ENCODE measurements at places on chromosomes 1 and 21.

DNA sequence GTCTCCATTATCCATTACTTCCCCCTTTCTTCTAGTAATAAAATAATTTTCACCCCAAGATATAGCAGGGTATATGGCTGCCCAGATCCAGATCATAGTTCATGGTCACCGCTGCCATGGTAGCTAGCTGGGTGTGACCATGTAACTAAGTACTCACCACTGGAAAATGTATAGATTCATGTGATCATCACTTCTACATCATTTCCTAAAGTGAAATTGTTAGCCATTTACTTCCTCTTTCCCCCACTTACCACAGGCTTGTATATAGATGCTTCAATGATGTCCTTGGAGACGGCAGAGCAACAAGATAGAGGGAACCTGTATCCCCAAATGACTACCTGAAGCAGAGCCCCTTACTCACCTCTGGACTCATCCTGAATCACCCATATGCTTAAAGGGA, 22.7 kb upstream of the EYA3 start:
- peak; percentile 83 for DNase-seq

DNA sequence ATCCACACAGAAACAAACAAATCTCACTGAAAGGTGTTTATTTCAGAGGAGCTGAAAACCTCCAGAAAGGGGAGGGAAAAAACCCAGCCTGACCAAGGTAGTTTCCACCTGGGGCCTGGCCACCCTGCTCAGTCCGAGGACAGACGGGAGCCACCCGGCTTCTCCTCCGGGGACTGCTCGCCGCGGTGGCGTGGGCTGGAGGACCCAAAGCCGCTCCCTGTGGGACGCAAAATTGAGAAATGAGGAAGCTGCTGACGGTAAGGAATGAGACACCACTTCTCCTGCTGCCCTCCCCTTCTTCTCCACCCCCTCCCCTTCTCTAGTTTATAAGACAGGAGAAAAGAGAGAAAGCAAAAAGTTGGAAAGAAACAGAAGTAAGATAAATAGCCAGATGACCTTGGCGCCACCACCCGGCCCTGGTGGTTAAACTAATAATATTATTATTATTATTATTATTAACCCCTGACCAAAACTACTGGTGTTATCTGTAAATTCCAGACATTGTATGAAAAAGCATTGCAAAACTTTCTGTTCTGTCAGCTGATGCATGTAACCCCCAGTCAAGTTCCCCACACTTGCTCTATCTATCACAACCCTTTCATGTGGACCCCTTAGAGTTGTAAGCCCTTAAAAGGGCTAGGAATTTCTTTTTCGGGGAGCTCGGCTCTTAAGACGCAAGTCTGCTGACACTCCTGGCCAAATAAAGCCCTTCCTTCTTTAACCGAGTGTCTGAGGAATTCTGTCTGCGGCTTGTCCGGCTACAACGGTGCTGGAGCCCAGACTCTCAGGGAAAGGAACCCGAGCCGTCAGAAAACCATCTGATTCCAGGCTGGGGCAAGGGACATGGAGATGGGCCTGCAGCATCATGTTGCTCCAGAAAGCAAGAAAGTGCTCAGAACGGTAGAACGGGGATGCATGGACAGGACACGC, 12.5 kb downstream of the ITGB2 start:
- DNase-seq: peak; percentile 45

DNA sequence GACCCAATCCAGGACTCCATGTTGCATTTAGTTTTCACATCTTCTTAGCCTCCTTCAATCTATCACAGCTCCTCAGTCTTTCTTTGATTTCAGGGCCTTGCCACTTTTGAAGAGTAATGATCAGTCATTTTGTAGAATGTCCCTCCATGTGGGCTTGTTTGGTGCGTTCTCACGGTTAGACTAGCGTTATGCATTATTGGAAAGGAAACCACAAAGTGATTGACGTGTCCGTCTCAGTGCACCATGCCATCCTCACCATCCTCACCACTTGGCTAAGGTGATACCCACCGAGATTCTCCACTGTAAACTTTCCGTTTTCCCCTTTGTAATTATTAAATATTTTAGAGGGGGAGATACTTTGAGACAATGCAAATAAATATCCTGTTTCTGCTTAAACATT, 59.6 kb upstream of the OLIG2 start:
- no peak for DNase-seq

DNA sequence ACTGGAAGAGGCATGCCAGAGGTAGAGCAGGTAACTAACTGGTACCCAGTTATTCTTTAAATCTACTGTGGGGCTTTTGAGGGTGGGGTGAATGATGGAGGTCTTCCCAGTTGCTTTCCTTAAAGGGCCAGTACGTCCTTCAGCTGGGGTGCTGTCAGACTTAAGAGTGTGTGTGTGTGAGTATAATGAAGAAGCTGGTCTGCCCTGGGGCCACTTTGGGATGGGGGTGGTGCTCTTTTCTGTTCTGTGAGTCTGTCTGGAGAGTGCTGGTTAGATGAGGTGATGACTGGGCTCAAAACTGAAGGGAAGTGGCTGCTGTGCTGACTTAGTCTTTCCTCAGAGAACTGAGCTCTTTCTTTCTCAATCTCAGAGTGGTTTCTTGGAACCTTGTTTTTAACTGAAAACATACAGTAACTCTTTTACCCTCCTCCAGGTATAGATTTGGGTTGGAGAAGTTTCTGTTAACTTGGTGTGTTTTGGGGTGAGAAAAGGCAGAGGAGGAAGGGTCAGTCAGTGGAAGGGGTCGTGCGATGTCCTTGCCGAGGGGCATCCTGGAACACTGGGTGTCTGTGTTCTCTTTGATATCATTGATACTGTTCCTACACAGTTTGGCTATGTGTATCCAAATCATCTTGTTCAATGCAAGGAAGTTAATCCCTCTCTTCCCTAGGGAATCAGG, 746 bp downstream of the MACF1 start:
- peak; percentile 72 for DNase-seq

GRCh38 chr1:88678405-88678804, 5.7 kb upstream of the PKN2 start:
- no peak for DNase-seq

DNA sequence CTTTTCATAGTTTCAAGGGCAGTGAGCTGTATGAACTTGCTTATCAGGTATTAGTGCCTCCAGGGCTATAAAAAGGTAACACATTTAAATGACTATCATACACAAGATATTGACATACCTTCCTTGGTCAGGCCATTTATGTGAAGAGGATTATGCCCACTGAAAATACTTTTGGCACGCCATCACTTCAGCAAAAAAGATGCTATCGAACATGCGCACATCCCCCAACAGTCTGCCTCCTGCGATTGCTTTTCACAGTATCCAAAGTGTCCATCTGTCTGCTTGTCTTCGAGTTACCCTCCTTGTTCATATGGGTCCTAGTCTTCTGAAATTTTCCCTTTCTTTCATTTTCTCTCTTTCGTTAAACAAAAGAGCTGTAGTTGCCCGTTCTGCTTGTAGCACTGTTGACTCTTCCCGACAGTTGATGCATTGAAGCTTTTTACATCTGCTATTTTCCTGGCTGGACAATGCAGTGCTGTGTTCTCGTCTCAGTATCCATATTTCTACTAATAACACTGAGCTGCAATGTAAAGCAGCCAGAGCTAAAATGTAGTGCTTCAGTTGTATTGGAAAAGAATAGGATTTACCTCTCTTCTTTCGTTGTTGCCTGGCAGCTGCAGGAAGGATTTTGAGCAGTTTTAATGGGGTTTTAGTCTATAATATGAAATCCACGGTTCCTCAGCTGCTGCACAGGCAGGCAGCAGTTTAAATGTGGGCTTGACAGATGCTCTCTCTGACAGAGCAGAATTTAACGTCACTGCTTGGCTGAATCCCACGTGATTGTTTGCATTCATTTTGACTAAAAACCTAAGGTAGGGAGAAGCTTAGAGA, at the start of gene B3GALT2:
Gene B3GALT2 (minus strand): TSS at position 713 of the 831 bp plus-strand sequence. CDS start 5,051 bp downstream, outside the sequence.
- DNase-seq: no peak

- no peak for DNase-seq
Observed at GRCh38 chr1:95353194-95353593, 119.2 kb downstream of the RWDD3 start.

- DNase-seq: no peak
Observed at GRCh38 chr1:49971088-49971487, 52.7 kb downstream of the AGBL4 start.

- no peak for DNase-seq
Observed at GRCh38 chr1:30376054-30376697, 347.2 kb downstream of the MATN1 start.

DNA sequence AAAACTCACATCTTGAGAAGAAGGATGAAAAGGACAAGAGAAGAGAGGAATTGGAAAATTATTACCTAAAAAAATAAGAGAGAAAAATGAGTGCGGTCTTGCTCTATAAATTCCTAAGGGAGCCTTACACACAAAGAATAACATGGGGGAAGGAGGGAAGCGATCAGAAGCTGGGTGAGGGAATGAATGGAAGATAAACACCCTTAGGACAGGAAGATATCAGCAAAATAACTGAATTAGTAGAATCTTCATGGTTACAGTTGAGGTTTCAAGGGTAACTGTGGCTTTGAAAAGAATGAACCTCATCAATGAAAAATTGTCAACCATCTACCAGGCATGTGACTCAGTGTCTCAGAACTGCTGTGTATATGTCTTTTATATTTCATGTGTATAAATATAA, 192.5 kb upstream of the FOXD3 start:
- no peak for DNase-seq

DNA sequence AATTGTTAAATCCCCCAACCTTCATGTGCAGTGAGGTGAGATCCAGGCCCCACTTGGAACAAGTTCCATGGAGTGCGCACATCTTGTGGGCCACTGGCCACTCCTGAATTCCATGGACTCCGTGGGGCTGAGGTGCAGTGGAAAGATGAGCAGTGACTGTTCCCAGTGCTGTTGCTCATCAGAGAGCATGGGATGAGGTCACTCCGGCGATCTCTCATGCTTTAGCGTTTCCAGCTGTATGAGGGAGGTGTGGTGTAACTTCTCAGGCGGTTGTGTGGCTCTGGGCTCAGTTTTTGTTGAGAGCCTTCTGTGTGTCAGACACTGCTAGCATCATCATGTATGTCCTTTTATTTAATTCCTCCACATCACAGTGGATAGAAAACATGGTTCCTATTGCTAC, 96.2 kb downstream of the GALNT2 start:
- no peak for DNase-seq

GRCh38 chr21:46050668-46051378, 47.1 kb upstream of the COL6A2 start:
- DNase-seq: no peak

GRCh38 chr1:156342166-156342955, 4.0 kb downstream of the TSACC start:
- no peak for DNase-seq

DNA sequence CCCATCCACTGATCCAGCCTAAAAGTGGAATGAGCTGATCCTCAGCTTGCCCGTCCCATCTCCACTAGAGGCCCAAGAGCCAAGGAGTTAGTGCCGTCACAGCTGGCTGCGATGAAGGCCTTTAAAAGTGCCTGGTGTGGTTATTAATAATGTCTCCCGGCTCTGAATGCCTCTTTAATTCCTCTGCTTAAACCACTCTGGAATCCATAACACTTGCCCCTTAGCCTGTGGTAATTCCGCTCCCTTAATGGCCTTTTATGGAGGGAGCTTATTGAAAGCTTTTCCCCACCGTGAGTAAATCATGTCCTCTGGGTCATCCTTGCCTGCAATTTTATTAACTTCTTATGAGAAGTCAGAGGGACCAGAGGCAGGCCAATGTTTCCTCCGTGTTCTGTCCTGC, 55.4 kb downstream of the UBIAD1 start:
- DNase-seq: no peak

GRCh38 chr1:82399093-82399492, 598.4 kb downstream of the ADGRL2 start:
- DNase-seq: no peak

- no peak for DNase-seq
Observed at GRCh38 chr1:11606775-11607174, 47.5 kb downstream of the FBXO2 start.

GRCh38 chr1:161954466-161954865, 69.2 kb downstream of the OLFML2B start:
- DNase-seq: no peak

GRCh38 chr1:64476251-64476952, 6.5 kb downstream of the CACHD1 start:
- DNase-seq: no peak

DNA sequence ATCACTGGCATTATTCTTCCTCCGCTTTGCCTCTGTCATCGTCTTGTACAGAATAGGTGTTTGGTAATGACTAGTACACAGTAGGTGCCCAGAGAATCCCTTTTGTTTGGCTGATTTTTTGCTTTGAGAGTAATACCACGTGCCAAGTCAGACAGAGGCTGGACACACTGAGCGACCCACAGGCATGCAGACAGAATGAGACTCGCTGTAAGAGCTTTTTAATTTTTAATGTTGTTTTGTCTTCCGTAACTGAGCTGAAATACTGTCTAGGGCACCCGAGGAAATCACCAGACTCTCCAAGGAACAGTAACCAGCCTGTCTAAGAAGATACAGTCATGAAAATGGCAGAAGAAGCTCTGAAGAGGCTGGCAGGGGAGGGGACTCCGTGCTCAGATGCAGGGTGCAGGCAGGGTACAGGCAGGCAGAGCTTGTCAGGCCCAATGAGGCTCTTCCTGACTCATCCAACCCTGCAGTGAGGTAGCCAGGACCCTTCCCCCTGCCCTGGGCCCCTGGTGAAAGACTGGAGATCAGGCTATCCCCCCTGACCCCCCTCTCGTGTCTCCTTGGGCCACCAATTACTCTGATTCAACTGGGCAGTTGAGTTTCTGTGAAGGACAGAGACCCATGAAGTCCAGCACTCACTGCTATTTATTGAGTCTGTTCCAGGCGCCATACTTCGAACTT, 60.1 kb upstream of the ECE1 start:
- DNase-seq: no peak

DNA sequence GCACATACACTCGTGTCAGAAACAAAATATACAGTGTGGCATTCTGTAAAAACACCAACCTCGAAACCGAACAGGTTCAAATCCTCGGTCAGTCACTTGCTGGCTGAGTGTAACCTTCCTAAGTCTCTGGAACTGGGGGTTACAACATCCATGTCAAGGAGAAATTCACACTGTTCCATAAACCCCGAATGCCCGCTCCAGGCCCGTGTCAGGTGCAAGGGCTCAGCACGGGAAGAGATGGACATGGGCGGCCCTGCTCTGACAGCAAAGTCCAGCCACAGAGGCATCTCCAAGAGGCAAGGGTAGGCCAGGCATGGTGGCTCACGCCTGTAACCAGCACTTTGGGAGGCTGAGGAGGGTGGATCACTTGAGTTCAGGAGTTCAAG, 79.5 kb downstream of the SLC66A1 start:
- DNase-seq: no peak

DNA sequence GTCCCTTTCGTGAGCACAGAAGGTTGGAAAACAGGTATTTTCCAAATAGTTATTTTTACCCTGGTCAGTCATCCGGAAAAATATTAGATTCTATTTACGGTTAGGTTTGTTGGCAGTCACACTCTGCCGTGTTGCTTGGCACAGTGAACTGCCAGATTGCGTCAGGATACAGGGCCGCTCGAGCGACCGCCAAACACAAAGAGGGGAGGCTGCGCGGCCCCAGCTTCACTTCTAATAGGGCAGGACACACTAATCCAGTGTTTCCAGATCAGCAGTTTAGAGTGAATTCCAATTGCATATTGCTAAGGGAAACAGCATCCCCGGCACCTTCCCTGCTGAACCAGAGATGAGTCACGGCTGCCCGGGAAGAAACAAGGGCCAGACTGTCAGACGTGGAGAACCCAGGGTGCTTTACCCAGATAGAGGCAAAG, 22.9 kb downstream of the UMODL1 start:
- DNase-seq: no peak

- no peak for DNase-seq
Observed at GRCh38 chr1:242530761-242531160, 6.3 kb upstream of the PLD5 start.
